ENCODE measurements at places on chromosomes 12 and 14. TPM values are rescaled to one million over a fixed set of nuclear protein-coding genes. Genes with fewer than 3 reads are reported as not detected.

The NEUROD4 gene
- total RNA-seq = not detected

The AQP2 gene
- 0.21 TPM for total RNA-seq

The PWP1 gene
- total RNA-seq = 27.6 TPM

The LRR1 gene
- total RNA-seq = 5.3 TPM

The ASPG gene
- total RNA-seq = 2.2 TPM

The CCDC92 gene
- 70.8 TPM for total RNA-seq

- no peak for DNase-seq
Measured at GRCh38 chr12:9919443-9919842, 12.7 kb downstream of the CLEC2A start.

DNA sequence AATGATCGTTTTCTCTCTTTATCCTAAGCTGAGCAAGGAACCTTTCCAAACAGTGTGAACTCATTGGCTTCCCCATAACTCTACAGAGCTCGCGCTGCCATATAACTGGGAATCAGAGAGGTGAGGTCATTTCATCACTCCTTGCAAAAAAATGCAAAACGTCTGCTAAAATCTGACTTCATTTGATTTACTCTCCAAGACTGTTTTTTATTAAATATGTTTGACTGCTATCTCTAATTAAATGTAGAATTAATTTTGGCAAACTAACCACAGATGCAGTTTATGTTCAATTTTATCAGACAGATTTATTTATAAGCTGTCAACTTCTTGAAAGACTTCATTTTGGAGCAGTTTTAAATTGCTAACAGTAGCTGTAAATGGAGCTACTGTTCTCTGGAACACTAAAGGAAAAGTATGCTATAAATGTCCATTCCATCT is 131.6 kb upstream of the SOX5 start:
- no peak for DNase-seq

GRCh38 chr12:11661491-11662089 is 12.1 kb downstream of the ETV6 start:
- DNase-seq = no peak

GRCh38 chr12:29537298-29537697 is 39.8 kb upstream of the OVCH1 start:
- no peak for DNase-seq

GRCh38 chr14:47252802-47253201 is 422.6 kb downstream of the MDGA2 start:
- DNase-seq = no peak

- DNase-seq = no peak
Measured at GRCh38 chr12:53413485-53414204, 10.0 kb upstream of the AMHR2 start.

- DNase-seq = no peak
Measured at GRCh38 chr12:114123108-114123507, 157.0 kb upstream of the RBM19 start.

GRCh38 chr14:55180434-55180833 is 11.0 kb downstream of the DLGAP5 start:
- DNase-seq = no peak

DNA sequence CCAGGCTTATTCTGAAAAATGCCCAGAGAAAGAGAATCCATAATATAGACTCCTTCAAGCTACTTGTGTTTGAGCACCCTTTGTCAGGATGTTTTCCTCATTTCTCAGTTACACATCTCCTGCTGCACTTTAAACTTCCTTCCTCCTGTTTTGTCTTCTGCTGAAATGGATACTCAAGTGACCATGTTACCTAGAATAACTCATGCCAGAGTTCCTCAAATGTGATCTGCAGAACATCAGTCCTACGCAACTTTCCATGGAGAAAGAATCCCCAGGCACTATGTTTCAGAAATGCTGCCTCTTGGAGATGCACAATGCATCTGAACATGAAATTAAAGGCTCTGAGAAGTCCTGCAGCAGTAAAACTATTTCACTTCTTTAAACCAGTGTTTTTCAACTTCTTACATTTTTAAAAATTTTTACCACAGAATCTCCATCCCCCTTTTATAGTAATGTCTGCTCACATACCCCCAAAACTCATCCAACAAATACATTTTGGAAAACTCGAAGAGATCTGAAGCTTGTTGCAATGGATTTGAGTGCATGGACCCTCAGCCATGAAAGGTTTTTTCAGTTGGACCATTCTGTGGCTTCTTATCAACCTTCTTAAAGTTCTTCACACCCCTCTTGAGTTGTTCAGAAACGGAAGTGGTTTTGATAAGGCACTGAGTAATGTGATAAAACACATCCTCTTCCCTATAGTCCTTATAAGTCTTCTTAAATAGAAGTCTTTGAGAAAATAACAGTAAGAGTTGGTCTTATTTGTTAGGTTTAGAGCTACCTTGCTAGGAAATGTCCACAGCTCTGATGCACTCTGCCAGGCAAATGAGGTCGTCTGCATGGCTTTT is 84.5 kb upstream of the KCNA1 start:
- DNase-seq = no peak

DNA sequence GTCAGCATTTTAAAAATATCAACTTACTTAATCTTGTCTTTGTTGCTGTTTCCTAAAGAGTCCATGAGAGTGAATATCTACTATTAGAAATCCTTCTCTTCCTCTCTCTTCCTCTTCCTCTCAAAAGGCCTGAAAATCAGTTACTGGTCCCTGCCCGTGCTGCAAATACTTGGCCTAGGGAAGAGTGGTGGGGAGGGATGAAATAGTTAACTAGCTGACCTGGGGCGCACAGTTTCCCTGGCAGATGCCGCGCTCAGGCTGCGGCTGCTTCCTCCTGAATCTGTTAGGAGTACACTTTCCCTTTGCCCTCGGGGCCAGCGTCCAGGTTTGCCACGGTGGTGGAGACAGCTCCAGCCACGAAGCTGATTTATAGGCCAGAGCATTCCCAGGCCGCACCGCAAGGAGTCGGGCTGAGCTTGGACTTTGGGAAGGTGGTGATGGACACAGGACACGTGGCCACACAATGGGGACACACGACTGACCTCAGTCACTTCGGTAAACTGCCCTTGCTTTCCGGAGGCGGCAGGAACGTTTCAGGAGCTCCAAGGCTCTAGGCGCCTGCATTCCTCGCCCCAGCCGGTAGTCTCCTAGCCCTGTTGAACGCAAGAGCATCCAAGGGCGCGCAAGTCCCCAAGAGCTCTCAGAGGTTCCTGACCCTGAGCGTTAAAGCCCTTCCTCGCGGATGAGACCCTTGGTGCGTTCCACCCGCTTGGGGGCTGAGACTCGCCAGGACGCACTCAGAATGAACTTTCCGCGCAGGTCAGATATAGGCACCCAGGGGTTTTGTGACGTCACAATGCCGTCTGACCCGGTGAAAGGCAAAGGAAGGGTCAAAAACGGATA is 7.1 kb upstream of the ASCL1 start:
- DNase-seq = no peak

- no peak for DNase-seq
Measured at GRCh38 chr12:115609347-115609746, 668.1 kb downstream of the MED13L start.

DNA sequence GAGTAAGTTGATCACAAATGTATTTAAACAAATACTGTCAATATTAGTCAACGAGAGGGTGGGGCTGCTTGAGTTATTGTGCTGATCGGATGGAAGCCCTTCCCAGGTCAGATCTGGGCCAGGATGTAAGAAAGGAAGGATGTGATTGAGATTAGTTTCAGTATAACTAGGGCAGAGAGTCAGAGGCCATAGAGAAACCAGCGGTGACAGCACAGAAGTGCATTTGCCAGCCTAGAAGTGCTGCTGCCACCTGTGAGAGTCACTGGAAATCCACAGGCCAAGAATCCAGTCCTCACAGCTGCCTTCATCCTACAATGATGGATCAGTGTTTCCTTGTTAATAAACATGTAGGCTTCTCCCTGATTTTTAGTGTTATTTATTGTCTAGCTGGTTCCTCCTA is 9.8 kb upstream of the FERMT2 start:
- no peak for DNase-seq

GRCh38 chr12:125852116-125852515 is 786.9 kb downstream of the AACS start:
- DNase-seq = no peak

DNA sequence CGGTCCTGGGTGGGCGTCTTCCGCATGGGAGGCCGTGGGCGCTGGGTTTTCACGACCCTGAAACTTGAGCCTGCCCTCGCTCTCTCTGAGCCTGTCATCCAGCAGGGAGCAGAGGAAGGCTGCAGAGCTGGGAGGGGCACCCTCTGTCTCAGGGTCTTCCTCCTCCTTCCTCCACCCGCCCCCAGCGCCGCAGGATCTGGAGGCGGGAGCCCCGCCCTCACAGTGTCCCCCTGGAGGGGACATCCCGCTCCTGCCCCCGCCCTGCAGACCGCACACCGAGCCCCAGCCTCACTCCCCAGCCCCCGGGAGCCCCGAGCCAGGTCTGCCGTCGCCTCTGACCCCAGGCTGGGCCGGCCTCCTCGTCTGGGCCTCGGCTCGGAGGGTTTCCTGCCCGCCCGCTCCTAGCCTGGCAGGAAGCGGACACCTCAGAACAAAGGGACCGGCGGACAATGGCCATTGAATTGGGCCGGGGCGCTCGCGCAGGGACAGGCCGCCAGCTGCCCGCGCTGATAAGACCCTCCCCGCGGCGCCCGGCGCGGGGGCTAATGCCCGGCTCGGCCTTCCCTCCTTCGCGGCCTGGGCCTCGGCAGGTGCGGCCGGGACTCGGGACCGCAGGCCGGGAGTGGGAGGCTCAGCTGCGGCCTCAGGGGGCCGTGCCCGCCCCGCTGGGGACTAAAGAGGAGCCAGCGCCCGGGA is 15.3 kb upstream of the NUDT14 start:
- no peak for DNase-seq

- no peak for DNase-seq
Measured at GRCh38 chr12:25152055-25152454, 42.9 kb downstream of the DNAI7 start.

GRCh38 chr14:24381363-24382063 is 13.5 kb downstream of the NFATC4 start:
- DNase-seq = no peak

DNA sequence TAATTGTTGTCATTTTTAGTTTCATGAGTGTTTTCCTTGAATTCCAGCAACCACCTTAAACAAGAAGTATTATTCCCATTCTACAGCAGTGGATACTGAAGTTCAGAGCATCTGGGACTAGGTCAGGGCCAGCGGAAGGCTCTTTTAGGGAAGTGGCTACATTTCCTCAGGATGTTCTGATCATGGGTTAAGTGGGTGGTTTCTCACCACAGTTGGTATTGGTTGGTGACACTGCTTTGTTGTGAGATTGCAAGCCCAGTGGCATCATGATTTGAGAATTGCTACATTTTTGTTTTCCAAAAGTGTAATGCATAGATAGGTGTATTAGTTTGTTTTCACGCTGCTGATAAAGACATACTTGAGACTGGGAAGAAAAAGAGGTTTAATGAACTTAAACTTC is 47.1 kb downstream of the SYNE2 start:
- DNase-seq = no peak

- DNase-seq = no peak
Measured at GRCh38 chr14:99393059-99393655, 87.5 kb downstream of the SETD3 start.

DNA sequence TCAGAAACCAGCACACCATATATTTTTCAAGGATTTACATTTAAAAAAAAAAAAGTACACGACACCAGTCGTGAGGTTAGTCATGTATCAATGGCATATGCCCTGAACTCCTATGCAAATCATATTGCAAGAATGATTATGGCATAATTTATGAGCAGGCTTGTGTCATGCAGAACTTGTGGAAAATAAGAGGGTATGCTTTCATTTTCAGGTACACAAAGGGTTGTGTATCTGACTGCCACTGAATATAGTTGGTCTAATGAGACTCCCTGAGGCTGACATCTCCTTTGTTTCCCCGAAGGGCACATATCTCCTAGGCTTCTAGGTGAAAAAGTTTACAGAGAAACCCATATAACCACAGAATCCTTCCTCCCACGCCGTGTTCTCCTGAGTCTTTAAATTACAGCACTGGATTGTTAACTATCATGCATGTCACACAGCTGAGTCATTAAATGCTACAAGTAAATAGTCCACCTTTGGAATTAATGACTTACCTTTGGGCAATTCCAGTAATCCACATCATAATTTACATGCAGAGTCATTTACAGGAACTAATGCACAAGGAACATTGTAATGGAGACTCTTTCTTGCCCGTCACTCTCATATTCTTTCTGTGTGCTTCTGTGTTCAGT is 356.7 kb upstream of the DIO2 start:
- DNase-seq = no peak

GRCh38 chr14:92411135-92411534 is 88.2 kb downstream of the SLC24A4 start:
- DNase-seq = no peak

DNA sequence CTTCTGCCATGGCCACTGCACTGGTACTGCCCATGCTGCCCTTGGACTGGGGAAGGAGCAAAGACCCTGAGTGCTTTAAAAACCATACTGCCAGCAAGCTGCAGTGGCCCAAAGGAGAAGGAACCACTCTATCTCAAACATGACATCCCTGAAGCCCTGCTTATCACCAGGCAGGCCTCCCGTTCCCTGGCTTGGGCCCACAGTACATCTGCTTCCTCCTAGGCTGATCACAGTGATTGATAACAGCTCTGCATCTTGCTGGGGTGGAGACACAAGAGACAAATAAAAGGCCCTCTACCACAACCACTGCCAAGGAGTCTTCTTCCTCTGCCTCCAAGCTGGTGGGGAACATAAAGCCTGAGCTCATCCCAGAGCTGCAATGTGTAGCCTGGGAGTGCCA is 567.5 kb downstream of the TRHDE start:
- no peak for DNase-seq

DNA sequence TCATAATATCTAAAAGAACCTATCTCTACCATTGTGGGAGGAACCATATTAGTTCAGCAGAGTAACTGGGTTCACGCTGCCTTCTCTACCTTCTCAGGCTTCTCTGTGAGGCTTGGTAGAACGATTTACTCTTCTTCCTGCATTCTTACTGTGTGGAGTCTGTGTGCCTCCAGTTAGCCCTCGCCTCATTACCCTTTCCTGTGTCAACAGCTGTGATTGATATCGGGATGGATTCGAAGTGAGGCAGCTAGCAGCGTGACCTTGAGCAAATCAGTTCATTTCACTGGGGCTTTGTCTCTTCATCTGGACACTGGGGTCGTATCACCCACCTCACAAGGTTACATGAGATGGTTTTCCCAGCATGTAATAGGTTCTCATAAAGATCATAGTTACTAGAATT is 4.6 kb upstream of the VRK1 start:
- no peak for DNase-seq

- no peak for DNase-seq
Measured at GRCh38 chr14:52429451-52429850, 115.3 kb downstream of the PTGER2 start.

DNA sequence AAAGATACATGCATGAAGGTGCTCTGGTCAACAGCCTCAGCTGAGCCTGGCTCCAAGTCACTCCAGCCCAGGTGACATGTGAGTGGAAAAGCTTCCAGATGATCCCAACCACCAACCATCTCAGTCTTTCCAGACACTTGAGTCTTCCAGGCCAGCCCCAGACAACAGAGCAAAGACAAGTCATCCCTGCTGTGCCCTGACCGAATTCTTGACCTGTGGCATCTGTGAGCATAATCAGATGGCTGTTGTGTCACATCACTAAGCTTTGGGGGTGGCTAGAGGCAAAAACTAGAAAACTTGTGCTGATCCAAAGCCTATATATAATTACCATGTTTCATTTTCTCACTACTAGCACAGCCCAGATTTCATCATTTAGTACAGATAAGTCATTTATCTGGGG is 50.8 kb upstream of the ISM2 start:
- DNase-seq = no peak

- DNase-seq = no peak
Measured at GRCh38 chr12:88141425-88141773, 489 bp downstream of the CEP290 start.

Data from aorta (tissue), 5 donors.